Bronchial epithelial cell (primary cell): ENCODE measurements at places on chromosomes 16 and 17. TPM values are rescaled to one million over a fixed set of nuclear protein-coding genes. Genes with fewer than 3 reads are reported as not detected.

The ADAD2 gene
- total RNA-seq = not detected in 2 replicates

The SOX8 gene
- total RNA-seq = under 0.01 TPM in 2 replicates

The TIGD7 gene
- 2.4 and 5.5 TPM in 2 replicates for total RNA-seq

The C16orf96 gene
- total RNA-seq = not detected in 2 replicates

The TVP23A gene
- not detected in 2 replicates for total RNA-seq

The XAF1 gene
- under 0.01 and 0.53 TPM in 2 replicates for total RNA-seq

The PRSS33 gene
- total RNA-seq = not detected in 2 replicates

The ENPP7 gene
- total RNA-seq = not detected in 2 replicates

The TNFRSF13B gene
- total RNA-seq = not detected in 2 replicates

The DPEP3 gene
- not detected in 2 replicates for total RNA-seq
